CD4-positive, alpha-beta T cell treated with Interleukin-17A for 4 hours (primary cell): ENCODE measurements at places on chromosomes 12 and 14.

DNA sequence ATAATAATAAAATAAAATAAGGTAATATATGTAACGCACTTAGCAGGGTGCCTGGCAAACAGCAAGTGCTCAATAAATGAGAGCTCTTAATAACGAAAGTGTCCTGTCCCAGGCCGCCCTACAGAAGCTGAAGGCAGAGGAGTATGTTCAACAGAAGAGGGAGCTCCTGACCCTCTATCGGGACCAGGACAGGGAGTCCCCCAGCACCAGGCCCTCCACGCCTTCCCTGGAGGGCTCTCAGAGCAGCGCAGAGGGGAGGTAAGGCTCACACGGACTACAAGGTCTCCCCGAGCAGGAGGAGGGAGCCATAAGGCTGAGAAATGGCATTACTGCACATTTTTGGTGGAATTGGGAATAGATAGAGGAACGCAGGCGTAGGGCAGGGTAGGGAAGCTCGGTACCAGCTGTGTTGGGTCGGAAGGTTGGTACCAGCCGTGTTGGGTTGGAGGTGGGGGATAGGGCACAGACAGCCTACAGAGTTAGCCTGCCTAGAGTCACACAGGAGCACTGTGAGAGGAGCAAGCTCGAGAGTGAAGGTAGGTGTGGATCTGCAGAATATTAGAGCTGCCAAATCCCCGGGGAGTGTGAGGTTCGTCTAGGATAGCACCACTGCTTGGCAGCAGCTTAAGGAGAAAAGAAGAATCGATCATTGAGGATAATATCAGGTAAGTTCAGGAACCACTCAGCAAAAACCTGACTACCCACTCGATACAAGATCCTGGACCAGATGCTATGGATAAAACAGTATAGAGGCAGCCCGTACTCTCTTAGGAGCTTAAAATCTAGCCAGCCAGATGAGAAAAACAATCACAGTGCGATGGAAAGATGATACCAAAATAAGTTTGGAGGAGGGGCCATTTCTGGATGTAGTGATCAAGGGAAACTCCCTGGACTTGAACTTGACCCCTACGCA lies 15.3 kb downstream of the TNFRSF1A start:
- DNase-seq = peak; percentile 36

GRCh38 chr12:75996861-75997447 lies 34.6 kb downstream of the PHLDA1 start:
- DNase-seq = no peak

GRCh38 chr12:91778091-91778832 lies 367.4 kb downstream of the BTG1 start:
- peak; percentile 36 for DNase-seq

DNA sequence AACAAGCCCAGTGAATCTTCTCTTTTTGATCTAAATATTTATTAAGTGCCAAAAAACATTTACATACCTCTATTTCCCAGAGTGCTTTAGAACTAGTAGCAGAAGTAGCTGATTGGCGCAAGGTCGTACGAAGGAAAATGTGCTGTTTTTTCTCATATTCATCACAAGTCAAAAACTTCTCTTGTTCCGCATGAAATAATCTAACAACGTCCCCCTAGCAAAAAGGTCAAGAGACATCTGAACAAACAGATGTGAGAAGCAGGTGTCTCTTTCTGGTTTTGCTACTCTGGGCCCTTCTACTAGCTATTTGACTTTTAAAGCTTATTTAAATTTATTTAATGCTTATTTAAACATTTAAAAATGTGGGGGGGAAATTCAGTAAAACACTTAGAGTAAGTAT lies 117.8 kb downstream of the ITPR2 start:
- DNase-seq = no peak

DNA sequence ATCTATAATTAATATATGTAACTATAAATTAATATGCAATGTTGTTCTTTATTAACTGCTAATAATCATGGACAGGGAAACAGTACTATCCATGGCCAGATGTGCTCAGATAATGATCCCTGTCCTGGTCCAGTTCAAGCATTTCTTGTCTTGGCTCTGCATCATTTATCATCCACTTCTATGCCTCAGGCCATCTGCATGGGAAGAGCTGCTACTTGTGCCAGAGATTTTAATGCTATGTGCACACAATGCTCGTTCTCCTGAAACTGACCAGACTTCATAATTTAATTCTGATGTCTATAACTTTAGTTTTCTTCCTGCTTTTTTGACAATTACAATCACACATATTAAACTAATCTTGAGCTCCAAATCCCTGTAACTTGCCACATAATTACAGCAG lies 11.2 kb upstream of the TMX1 start:
- no peak for DNase-seq
